ENCODE measurements at places on chromosomes 7 and 10.

DNA sequence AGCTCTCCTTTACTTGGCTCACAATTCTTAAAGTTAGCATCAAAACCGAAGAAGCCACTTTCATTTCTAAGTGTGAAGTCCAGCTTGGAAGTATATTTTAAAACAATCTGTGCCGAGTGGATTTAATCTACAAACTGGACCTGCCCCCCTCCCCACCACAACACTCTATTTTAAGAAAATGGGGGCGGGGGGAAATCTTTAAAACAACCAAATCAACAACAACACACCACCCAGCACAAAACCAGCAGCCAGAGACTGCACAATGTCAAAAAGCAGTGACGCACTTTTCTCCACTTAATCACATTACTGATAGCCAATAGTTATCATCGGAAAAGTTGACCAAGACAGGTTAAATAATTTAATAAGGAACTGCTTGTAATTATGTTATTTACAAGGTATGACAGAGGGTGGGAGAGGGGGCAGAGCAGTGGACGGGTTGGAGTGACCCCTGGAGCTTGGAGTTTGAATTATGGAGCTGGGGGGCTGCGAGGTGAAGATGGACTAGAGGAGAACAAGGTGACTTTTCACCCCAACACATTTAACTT, 2.8 kb downstream of the EBF3 start:
- no peak for DNase-seq

- DNase-seq: no peak
Observed at GRCh38 chr10:123891144-123892071, at the start of gene CPXM2. TSS of gene CPXM2 (minus strand) at chr10:123891807. CDS start at chr10:123891659, 148 bp downstream.

- no peak for DNase-seq
Observed at GRCh38 chr7:33593611-33594010, 311.7 kb upstream of the BMPER start.

- no peak for DNase-seq
Observed at GRCh38 chr7:130803127-130803526, 69.1 kb upstream of the KLF14 start.

- DNase-seq: no peak
Observed at GRCh38 chr10:96339956-96340904, 18.6 kb downstream of the OPALIN start.

GRCh38 chr7:21412957-21413356, 14.9 kb upstream of the SP4 start:
- DNase-seq: no peak

DNA sequence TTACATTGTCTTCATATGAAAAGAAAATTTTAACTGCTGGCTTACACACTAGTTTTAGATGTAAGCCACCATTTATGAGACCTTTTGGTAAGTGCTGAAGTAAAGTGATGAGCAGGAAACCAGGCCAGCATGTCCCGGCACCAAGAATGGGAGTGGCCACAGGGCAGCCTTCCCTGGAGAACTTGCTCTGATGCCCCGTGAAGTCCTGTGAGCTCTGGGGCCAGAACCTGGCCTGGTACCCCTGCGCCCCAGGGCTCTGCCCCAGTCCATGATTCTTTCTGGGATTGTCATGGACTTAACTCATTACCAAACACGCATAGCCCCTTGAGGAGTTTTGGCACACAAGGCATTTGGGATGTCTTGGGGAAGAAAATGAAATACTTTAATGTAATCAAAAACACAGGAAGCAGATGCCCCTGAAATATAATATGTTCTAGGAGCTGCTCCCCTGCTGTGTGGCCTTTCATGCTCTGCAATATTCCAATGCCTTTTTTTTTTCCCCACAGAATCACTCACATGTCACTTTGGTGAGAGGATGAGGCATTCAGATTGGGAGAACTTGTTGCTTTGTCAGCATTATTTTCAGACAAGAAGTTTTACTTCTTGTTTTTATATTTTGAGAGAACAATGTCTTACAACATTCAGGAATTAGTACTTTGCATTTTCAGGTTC, 53.1 kb upstream of the CXCL12 start:
- no peak for DNase-seq

DNA sequence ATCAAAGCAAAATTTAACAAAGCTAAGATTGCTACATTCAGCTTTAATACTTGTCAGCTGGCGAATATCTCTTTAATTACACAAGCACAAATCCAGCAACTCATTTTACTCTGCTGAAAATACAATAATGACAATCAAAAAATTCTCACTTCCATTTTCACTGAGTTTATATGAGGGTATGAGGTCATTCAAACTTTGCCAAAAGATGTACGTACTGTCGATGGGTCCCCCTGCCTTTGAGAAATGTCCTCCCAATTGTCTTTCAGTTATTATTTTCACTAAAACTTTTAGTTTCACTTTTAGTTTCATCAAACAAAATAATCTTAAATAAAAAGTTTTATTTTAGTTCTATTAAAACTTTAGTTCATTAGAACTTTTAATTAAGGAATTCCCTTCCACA, 159.5 kb upstream of the WDR11 start:
- no peak for DNase-seq

DNA sequence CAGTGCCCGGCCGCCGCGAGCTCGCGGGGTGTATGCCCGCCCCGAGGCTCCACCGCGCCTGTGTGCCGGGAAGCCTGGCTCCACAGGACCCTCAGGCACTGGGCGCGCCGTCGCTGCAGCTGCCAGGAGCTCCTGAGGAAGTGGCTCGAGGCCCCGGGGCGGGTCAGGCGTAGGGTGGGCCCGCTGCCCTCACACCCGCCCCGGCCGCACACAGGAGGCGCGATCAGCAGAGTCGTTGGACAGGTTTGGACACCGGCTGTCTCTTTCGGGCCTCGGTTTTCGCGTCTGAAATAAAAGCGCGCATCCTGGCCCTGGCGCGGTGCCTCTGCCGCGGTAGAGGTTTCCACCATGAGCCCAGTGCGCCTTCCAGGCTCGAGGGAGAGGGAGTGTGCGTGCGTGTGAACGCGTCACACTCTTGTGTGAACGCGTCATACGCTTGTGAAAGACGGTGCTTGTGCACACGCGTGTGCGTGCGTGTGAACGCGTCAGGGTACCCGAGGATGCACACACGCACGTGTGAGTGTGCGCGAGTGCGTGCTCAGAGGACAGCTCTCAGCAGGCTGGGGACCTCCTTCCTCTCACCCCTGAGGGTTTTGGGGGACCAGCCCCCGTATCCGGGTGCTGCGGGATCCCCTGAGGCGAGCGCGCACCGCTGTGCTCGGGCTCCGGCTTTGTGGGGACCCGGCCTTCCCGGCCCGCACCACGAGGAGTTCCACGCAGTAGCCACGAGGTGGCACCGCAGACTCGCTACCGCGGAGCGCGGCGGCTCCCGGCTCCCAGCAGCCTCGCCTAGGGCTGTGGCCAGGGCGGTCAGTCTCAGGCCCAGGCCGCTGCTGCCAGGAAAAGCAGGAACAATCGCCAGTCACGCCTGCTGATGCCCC, 83.8 kb downstream of the BMS1 start:
- no peak for DNase-seq

GRCh38 chr7:73707045-73707631, 12.3 kb downstream of the STX1A start:
- DNase-seq: no peak

GRCh38 chr10:94602729-94603515, 57.3 kb downstream of the HELLS start:
- DNase-seq: no peak

DNA sequence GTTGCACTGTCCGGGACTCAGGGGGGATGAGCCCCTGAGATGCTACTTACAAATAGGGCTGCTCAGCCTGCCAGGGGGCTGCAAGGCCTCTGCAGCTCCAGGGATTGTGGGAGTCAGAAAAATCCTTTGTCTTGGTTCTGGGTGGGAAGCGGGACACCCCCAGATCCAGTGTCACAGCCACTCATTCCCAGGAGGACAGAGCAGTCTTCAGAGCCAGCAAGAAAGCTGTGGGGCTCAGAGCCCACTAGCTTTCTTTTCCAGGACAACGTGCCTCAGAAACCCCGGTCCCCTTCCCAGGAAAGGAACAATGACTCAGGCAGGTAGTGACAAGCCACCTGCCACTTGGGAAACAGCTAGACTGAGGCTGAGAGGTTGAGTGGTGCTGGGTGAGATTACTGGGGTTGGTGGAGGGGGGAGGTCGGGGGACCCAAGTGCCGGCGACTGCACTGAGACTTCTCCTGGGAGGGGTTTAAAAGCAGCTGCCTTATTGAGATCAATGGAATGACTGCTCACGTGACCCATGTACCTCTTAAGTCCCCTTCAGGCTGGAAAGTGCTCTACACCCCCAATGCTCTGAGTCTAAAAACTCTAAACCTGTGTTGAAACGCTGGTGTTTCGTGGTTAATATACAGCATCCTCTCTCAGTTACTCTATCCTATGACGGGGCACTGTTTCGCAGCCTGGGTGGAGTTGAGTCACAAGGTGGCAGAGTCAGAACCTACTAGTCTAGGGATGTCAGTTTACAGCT, 123.6 kb downstream of the UBE2H start:
- DNase-seq: no peak

GRCh38 chr10:29607576-29607975, 27.2 kb downstream of the SVIL start:
- DNase-seq: no peak

GRCh38 chr7:158272091-158272490, 315.5 kb downstream of the PTPRN2 start:
- no peak for DNase-seq

- DNase-seq: no peak
Observed at GRCh38 chr7:85896531-85896930, 709.7 kb upstream of the SEMA3D start.

GRCh38 chr10:114576132-114576487, 82.0 kb downstream of the ABLIM1 start:
- no peak for DNase-seq

GRCh38 chr10:87654212-87654611, 5.5 kb upstream of the PAPSS2 start:
- no peak for DNase-seq

DNA sequence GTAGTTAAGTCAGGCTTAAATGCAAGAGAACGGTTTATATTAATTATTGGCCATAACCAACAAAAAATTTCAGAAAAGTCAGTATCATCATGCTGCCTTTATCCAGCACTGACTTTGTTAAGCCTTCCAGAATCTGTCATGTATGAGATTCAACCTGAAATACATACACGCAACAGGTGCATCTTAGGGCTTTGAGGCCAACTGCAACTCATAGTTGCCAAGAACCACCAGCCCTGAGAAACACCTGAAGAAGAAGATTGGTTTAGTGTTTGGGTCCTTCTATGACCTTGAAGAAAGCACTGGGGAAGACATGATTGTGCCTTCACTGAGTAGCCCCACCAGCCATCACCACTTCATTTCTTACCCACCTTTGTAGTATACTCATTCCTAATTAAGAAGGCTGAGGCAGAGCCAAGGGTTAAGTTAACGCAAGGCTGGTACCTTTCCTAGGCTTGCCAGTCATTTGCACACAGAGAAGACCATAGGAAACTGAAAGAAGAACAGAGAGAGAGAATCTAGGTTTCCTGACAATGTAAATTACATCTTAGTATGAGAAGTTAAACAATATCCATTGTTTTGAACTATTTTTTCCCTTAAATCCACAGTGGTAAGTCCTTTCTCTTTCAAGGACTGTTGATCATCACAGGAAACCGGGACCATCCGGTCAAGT, 200.1 kb upstream of the PRKCQ start:
- no peak for DNase-seq

DNA sequence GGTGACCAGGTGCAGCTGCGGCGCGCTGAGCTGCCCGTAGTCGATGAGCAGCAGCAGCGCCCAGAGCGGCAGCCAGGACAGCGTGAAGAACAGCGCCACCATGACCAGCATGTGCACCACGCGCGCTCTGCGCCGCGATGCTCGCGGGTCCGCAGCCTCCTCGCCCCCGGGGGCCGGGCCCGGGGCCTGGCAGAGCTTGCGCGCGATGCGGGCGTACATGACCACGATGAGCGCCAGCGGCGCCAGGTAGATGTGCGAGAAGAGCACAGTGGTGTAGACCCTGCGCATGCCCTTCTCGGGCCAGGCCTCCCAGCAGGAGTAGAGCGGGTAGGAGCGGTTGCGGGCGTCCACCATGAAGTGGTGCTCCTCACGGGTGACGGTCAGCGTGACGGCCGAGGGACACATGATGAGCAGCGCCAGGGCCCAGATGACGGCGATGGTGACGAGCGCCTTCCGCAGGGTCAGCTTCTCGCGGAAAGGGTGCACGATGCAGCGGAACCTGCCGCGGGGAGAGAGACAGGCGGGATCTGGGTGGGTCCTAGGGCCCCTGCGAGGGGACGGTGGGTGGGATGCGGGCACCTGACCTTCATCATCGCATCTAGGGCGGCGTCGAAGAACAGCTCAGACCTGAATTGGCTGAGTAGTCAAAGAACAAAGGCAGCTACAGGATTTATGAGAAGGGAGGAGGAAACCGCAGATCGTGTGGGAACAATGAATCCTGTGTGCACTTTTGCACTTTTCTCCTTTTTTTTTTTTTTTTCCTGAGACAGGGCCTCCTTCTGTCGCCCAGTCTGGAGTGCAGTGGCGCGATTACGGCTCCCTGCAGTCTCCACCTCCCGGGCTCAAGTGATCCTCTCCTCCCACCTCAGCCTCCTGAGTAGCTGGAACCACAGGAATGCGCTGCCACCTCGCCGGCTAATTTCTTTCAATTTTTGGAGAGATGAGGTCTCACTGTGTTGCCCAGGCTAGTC, 22.4 kb upstream of the PPA1 start:
- no peak for DNase-seq

All from central memory CD8-positive, alpha-beta T cell (primary cell).